ENCODE measurements at places on chromosomes 6 and 20.
A peak's percentile ranks its signal among the peaks of the same experiment; 100 is the strongest.

DNA sequence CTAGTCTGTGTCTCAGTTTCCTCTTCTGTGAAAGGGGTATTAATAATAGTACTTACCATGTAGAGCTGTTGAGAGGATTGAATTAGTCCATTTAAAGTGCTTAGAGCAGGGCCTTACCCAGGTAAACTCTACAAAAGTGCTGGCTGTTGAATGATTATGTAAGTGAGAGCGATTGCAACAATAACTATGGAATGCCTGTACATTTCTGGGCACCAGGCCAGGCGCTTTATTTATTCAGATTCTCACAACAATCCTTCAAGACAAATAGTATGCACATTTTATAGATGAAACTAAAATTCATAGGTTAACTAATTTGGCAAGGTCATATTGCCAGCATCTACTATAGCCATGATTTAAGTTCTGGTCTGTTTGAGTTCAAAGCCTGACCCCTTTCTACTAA, 78.3 kb upstream of the MMS22L start:
- no peaks in the 10 kb centered on the region for H3K36me3 ChIP-seq
- no peak overlapping the region for H3K27ac ChIP-seq
- no peaks in the 10 kb centered on the region for H3K4me1 ChIP-seq
- no peak overlapping the region for H3K4me3 ChIP-seq
- H3K27me3 ChIP-seq = no peaks in the 10 kb centered on the region

DNA sequence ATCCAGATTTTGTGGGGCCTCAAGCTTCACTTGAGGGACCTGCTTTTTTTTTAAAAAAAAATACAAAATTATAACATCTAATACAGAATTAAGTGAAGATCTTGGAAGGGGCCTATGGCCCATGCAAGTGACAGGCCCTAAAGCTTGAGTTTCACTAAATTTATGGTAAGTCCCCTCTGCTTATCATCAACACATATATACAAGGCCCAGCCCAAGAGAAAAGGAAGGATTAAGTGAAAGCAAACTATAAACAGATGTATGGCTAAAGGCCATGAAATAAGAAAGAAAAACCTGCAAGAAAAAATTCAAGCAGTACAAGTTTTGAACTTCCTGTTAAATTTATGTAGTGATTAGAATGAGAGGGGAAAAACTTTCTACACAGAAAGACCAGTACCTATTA, 86.8 kb downstream of the CDC40 start:
- no peaks in the 10 kb centered on the region for H3K27me3 ChIP-seq
- H3K36me3 ChIP-seq = no peaks in the 10 kb centered on the region
- no peak overlapping the region for H3K4me3 ChIP-seq
- no peak for DNase-seq

- no peaks in the 10 kb centered on the region for H3K27me3 ChIP-seq
- H3K27ac ChIP-seq = peak overlapping the region; percentile 25
- H3K4me3 ChIP-seq = no peak overlapping the region
- peaks cover 25% of the 10 kb centered on the region for H3K36me3 ChIP-seq
- H3K4me1 ChIP-seq = peaks cover 15% of the 10 kb centered on the region
- DNase-seq = no peak
Measured at GRCh38 chr6:42819803-42820511, 38.1 kb downstream of the BICRAL start.

GRCh38 chr20:50380697-50381040, 129.5 kb upstream of the PTPN1 start:
- H3K4me3 ChIP-seq = no peak overlapping the region
- peaks cover 52% of the 10 kb centered on the region for H3K4me1 ChIP-seq

- no peaks in the 10 kb centered on the region for H3K4me1 ChIP-seq
- H3K4me3 ChIP-seq = no peak overlapping the region
- H3K27ac ChIP-seq = no peak overlapping the region
- no peak for DNase-seq
- H3K27me3 ChIP-seq = no peaks in the 10 kb centered on the region
- H3K36me3 ChIP-seq = no peaks in the 10 kb centered on the region
Measured at GRCh38 chr6:142407685-142408273, 106.0 kb downstream of the ADGRG6 start.

DNA sequence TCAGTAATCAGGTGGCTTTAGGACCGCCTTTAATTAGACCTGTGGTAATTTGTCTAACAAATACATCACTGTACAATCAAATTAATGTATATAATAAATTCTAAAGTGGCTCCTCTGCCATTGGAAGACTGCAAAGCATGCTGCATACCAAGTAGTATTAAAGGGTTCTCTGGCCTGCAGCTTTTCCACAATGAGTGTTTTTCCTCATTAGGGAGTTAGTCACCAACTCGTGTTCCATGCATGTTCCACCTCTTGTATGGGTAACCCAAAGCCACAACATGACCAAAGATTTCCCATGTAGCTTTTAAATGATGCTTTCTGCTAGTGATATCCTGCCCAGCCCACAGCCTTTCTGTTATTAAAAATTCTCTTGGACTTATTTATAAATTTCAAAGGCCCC, 218.7 kb downstream of the FUT9 start:
- no peak overlapping the region for H3K4me3 ChIP-seq
- no peaks in the 10 kb centered on the region for H3K4me1 ChIP-seq
- peaks cover 5% of the 10 kb centered on the region for H3K27me3 ChIP-seq
- H3K27ac ChIP-seq = no peak overlapping the region

- H3K27ac ChIP-seq = no peak overlapping the region
- H3K4me3 ChIP-seq = no peak overlapping the region
- DNase-seq = no peak
- H3K36me3 ChIP-seq = no peaks in the 10 kb centered on the region
- H3K27me3 ChIP-seq = no peaks in the 10 kb centered on the region
Measured at GRCh38 chr6:169648617-169649016, 53.2 kb downstream of the WDR27 start.

GRCh38 chr20:47533518-47534062, 31.9 kb downstream of the NCOA3 start:
- no peak overlapping the region for H3K4me3 ChIP-seq
- H3K27ac ChIP-seq = no peak overlapping the region
- no peaks in the 10 kb centered on the region for H3K36me3 ChIP-seq
- peaks cover 13% of the 10 kb centered on the region for H3K4me1 ChIP-seq

DNA sequence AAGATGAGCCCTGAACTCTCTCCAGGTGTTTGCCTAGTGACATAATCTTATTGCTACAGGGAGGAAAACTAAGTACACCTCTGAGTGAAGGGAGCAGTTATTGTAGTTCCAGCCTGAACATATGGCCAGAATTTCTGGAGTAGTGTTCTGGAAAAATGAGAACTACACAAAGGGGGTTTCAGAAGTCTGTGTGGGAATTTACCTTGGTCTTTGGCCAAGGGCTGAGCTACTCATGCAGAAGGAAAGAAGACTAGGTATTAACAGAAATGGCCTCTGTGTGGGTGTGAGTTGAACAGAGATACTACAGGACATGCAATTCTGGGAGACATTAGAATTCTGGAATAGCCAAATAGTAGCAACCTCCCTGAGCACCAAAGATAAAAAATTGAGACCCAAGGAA, 1009.7 kb upstream of the GJE1 start:
- H3K4me3 ChIP-seq = no peak overlapping the region
- H3K27ac ChIP-seq = no peak overlapping the region
- H3K27me3 ChIP-seq = no peaks in the 10 kb centered on the region
- no peaks in the 10 kb centered on the region for H3K4me1 ChIP-seq

DNA sequence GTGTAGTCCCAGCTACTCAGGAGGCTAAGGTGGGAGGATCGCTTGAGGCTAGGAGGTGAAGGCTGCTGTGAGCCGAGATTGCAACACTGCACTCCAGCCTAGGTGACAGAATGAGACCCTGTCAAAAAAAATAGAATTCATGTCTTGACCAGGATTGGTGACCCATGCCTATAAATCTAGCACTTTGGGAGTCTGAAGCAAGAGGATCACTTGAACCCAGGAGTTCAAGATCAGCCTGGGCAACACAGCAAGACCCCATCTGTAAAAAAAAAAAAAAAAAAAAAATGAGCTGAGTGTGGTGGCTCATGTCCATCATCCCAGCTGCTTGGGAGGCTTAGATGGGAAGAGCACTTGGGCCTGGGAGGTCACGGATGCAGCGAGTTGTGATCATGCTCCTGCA, 34.3 kb downstream of the GINM1 start:
- no peaks in the 10 kb centered on the region for H3K4me1 ChIP-seq
- H3K27me3 ChIP-seq = no peaks in the 10 kb centered on the region
- no peak overlapping the region for H3K27ac ChIP-seq
- peaks cover 65% of the 10 kb centered on the region for H3K36me3 ChIP-seq

- no peaks in the 10 kb centered on the region for H3K36me3 ChIP-seq
- peak overlapping the region; percentile 30 for H3K4me3 ChIP-seq
- peaks cover 87% of the 10 kb centered on the region for H3K27me3 ChIP-seq
- H3K4me1 ChIP-seq = peaks cover 17% of the 10 kb centered on the region
Measured at GRCh38 chr20:20366876-20367574, 879 bp upstream of the INSM1 start.

DNA sequence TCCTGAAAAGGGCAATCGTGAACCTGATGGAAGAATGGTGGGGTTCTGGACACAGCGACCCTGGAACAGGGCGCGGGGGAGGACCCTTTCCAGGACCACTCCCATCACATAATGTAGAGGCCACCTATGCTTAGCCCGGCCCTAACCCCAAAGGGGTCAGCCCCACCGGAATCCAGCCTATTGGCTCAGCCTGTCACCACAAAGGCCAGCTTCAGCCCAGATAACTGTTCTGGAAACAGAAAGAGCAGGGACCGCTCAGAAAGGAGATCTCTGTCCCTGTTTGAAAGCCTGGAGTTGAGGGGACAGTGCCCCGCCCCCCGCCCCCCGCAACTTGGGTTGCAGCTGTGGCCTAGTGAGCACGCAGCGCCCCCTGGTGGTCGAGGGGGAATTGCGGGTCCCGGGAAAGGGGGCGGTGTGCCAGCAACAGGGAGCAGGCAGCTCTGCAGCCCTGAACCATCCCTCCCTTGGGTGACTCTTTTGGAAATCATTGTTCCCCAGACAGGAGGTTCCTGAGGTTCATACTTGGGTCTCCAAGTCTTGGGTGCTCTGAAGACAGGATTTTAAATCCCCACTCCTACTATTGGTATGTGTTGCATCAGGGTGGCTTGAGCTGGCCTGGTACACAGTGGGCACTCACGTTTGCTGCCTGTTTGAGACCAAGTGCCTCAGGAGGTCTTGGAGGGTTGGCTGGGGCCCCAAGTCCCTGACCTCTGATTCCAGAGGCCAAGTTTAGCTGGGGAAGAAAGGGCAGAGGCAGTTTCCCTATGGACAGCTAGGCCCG, 1.5 kb downstream of the SIGLEC1 start:
- peak overlapping the region; percentile 37 for H3K4me3 ChIP-seq
- peaks cover 13% of the 10 kb centered on the region for H3K4me1 ChIP-seq
- DNase-seq = peak; percentile 86

DNA sequence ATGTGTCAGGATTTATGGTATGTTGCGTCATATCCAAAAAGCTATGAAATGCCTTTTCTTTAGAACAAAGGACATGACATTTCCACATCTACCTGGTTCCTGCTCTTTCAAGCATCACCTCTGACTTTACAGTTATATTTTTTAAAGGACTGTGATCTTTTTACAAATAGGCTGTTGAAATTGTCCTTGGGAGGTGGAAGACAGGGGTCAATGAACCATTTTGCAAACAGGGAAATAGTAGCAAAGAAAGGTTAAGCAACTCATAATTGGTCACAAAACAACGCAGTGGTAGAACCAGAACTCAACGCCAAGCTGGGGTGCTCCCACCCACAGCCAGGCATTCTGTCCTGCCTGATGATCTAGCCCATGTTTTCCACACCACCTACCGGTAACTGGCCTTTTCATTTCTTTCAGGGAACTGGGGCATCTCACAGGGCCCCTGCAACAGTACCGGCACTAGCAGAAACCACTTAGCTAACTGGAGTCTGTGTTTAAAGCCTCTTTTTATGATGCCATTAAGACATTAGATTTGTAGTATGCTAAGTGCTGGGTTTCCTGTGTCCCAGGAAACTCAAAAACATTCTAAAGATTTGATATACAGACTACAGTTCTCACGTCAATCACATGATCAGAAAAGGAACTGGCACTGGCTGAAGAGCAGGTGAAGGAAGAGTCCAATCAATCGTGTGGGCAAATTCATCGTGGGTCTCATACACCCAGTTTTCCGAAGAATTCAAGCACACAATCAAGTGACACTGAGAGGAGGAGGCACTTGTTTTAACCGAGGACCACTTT, 13.9 kb downstream of the ZNF217 start:
- peaks cover 56% of the 10 kb centered on the region for H3K36me3 ChIP-seq
- peak overlapping the region; percentile 74 for H3K27ac ChIP-seq
- H3K4me3 ChIP-seq = peak overlapping the region; percentile 30
- DNase-seq = no peak
- H3K27me3 ChIP-seq = no peaks in the 10 kb centered on the region
- H3K4me1 ChIP-seq = peaks cover 44% of the 10 kb centered on the region

DNA sequence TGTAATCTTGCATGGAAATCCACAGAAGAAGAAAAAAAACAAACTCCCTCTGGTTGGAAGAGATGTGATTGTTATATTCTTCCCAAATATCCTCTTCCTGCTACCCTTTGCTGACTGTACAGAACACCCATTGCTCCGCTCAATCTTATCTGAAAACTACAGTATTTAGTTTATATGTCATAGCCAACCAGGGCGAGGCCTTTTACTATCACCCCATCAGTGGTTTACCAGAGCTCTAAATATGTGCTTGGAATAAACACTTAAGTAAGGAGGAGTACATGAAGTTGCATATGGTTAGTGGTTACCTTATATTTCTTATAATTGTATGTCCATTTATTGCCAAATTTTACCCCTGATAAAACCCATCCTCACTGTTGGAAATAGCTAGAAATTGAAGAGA, 12.2 kb downstream of the PRL start:
- no peak overlapping the region for H3K4me3 ChIP-seq
- H3K4me1 ChIP-seq = no peaks in the 10 kb centered on the region
- no peak for DNase-seq

- H3K27ac ChIP-seq = no peak overlapping the region
- H3K4me3 ChIP-seq = no peak overlapping the region
- no peak for DNase-seq
- no peaks in the 10 kb centered on the region for H3K36me3 ChIP-seq
- H3K4me1 ChIP-seq = no peaks in the 10 kb centered on the region
- no peaks in the 10 kb centered on the region for H3K27me3 ChIP-seq
Measured at GRCh38 chr6:133707456-133707855, 181.5 kb upstream of the TCF21 start.

- H3K4me1 ChIP-seq = no peaks in the 10 kb centered on the region
- no peaks in the 10 kb centered on the region for H3K36me3 ChIP-seq
- no peaks in the 10 kb centered on the region for H3K27me3 ChIP-seq
- DNase-seq = no peak
- H3K27ac ChIP-seq = no peak overlapping the region
Measured at GRCh38 chr6:76703285-76703684, 630.8 kb upstream of the IMPG1 start.

- H3K4me3 ChIP-seq = no peak overlapping the region
- no peak for DNase-seq
- no peaks in the 10 kb centered on the region for H3K27me3 ChIP-seq
- H3K36me3 ChIP-seq = no peaks in the 10 kb centered on the region
Measured at GRCh38 chr6:113364766-113365165, 492.4 kb upstream of the MARCKS start.
